ENCODE measurements at places on chromosomes 3 and 15.

DNA sequence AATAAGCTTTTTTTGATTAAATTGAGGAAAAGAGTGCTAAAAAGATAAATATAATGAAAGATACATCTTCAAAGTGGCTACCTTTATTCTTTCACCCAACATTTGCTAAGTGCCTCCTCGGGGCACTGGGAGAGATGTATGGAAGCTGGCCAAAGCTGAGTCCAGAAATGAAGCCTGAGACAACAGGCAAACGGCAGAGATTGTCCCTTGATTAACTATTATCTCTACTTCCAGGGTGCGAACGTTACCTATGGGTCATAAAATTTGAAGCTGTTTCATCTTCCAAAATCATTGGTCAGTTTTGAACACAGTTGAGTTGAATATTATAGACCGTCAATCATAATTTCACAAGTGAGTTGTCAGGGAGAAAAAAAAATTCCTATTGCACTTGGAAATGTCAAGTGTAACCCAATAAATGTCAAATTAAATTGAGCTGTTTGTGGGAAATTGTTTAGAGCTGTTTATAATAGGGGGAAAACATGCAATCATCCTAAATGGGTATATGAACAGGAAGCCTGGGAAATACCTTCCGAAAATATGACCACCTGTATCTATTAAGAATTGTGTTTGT lies 73.9 kb downstream of the SUCLG2 start:
- DNase-seq: no peak

DNA sequence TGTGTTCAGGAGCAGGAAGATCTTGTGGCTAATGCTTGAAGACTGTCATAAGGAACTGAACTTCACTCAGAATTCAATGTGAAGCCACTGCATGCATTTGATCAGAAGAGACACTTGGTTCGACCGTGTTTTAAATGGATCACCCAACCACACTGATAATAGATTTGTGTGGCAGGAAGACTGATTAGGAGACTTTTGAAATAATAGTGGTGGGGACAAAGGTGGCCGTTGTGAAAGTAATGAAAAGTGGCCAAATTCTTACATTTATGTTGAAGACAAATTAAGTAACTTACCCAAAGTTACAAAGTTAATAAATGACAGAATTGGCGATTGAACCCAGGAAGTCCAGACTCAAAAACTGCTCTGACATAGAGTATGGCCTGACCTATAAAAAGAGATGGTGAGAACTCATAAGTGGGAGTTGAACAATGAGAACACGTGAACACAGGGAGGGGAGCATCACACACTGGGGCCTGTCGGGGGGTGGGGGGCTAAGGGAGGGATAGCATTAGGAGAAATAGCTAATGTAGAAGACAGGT lies 286.9 kb upstream of the DNAJC19 start:
- no peak for DNase-seq

DNA sequence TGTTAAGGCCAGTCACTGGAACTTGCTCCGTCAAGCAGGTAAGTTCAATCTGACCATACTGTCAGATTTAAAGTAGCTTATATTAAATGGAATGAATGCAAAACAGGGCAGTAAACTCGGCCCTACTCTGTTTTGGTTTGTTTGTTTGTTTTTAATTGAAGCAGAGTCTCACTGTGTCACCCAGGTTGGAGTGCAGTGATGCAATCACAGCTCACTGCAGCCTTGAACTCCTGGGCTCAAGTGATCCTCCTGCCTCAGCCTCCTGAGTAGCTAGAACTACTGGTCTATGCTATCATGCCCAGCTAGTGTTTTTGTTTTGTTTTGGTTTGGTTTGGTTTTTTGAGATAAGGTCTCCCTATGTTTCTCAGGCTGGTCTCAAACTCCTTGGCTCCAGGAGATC lies 305.0 kb downstream of the FEZF2 start:
- DNase-seq: no peak

GRCh38 chr15:33584797-33585196 lies 274.0 kb downstream of the RYR3 start:
- no peak for DNase-seq

DNA sequence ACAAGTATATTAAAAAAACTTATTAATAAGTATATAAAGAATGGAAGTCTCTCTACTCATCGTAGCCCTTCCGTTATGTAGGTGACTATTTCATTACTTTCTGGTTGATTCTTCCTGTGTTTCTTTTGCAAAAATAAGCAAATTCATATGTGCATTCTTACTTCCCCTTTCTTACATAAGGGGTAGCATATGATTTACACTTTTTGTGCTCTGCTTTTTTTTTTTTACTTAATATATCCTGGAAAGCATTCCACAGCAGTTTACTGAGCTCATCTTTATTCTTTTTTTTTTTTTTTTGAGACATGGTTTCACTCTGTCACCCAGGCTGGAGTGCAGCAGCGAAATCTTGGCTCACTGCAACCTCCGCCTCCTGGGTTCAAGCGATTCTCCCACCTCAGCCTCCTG lies 12.9 kb downstream of the SCAMP5 start:
- no peak for DNase-seq

GRCh38 chr3:172199850-172200369 lies 160.5 kb downstream of the FNDC3B start:
- no peak for DNase-seq

DNA sequence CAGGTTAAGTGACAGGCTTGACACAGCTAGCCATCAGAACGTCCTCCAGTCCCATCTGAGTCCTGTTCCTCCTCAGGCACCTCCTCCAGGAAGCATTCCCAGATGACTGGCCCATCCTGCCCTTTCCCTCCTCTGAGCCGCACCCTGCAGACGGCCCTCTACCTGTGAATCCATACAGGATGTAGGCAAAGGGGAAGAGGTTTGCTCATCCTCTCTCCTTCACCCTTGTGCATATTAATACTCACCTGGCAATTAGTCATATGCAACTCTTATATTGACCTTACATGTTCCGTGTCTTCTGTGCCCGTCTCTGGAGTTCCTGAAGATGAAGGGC lies 61.9 kb downstream of the SMAD3 start:
- no peak for DNase-seq

DNA sequence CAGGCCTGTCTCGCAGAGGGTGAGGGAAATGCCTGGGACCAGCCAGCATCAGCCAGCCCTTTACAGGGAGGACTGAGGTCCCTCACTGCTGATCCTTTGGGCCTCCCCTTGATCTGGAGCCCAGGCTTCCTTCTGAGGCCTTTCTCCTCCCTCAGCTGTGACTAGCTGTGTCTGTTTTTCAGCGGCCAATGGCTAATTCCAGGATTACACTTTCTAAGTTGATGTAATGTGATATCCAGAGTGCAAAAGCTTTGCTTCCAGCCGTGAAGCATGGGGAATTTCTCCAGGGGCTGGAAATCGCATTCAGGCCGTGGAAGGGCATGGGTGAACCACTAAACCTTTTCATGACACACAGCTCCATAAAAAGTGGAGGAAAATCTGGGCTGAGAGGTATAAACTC lies 157.6 kb downstream of the SHQ1 start:
- no peak for DNase-seq

DNA sequence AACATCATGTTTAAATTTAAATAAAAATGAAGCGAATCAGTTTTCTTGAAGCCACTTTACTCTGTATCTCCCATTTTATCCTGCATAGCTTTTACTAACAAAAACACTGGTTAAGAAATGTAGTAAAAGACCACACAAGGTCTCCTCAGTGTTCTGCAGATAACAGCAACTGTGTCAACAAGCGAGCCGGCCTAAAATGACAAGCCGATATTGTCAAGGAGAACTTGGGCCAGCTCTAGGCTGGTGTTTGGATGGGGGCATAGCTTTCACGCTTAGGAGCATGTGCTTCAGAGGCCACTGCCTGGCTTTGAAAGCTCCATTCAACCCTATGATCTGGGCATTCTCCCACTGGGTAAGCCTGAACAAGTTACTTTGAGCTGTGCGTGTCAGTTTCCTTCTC lies 38.1 kb downstream of the MFSD1 start:
- no peak for DNase-seq

GRCh38 chr3:50194128-50194902 lies 2.9 kb downstream of the GNAT1 start:
- DNase-seq: peak; percentile 91

DNA sequence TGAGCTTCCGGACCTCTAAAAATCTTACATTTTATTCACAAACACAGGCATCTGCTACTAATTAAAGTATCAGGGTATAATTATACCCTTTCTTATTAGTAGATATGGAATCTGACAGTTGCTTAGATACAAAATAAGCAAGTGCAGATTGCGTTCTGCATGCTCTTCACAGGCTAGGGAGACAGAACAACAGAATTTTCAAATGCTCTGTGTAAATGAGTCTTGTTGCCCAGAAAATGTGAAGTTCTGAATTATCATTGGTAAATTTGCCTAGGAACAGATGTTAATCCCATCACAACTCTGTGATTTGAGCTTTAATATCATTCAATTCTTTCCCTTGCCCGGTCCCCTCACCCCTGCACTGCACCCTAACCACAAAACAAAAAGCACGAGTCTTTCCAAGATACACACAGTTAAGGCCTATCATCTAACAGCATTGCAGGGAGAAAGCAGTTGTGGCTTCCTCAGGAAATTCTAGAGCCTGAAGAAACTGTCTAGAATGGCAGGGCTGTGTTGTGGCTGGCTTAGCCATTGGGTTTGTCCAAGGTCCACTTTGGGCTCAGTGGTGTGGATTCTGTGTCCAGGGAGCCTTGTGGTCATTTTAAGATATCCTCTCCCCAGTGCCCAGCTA lies 119.8 kb downstream of the PDCD6IP start:
- no peak for DNase-seq

DNA sequence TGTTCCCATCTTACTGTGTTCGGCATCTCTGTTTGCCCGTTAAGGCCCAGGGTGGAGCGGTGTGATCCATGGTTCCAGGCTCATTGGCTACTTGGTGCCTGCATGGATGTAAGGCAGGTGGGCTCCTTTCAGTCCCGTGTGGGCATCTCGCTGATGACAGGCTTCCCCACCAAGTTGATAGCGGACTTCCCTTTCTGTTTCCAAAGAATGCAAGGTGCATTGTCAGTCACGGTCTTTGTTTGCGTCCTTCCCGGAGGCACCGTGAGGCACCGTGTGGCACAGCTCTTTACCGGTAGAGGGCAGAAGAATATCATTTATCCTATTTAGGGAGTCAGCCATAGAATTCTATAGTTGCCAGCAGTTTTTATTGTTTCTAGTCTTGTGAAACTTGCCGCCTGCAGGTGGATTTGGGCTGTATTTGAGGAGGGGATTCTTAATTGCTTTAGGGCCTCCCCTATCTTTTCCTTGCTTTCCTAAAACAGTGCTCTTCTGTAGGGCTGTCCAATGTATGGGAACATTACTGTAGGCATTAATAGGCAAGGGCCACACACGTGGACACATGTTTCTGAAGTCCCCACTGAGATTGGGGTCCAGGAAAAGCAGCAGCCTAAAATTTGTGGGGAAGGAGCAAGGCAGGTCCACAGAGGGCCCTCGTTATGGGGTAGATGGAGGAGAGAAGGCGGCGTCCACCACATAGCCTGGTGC lies 244.1 kb downstream of the SLCO3A1 start:
- DNase-seq: peak; percentile 36

- no peak for DNase-seq
Measured at GRCh38 chr15:56425976-56426375, 39.0 kb downstream of the MNS1 start.

DNA sequence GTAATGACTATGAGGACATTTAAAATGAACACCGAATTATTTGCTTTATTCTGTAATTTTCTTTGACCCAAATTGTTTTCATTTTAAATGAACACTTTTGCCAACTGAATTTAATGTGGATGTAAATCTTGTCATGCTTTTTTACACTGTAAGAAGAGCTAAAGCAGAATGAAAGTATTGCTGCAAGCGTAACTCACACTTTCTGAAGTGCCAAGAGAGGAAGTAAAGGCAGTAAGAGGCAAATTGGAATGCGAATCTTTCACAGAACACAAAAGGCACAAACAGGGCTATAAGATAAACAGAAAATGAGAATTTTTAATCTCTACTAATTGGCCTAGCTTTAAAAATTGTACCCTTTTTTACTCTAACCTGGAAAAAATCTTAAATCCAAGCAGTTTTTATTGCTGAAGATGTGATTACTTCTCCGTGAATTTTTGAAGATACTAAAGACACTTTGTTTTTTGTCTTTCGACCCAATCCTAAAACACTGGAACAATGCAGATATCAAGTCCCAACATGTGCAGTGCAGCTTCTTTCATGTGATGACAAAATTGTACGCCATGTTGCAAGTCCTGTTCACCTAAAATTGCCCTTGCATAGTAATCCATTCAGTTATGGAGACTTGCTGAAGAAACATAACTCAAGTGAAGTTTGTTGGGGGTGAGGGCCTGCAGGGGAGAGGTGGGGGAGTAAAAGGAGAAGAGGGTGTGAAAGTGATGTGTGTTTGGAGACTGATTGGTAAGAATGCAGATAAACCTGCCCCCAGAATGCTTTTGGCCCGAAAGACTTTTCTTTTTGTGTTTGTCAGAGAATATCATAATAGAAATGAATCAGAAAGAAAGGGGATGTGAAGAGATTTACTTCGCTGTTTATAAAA lies 1.4 kb downstream of the ARID3B start:
- DNase-seq: no peak

- peak; percentile 6 for DNase-seq
Measured at GRCh38 chr3:52670621-52671521, 14.8 kb downstream of the PBRM1 start.

DNA sequence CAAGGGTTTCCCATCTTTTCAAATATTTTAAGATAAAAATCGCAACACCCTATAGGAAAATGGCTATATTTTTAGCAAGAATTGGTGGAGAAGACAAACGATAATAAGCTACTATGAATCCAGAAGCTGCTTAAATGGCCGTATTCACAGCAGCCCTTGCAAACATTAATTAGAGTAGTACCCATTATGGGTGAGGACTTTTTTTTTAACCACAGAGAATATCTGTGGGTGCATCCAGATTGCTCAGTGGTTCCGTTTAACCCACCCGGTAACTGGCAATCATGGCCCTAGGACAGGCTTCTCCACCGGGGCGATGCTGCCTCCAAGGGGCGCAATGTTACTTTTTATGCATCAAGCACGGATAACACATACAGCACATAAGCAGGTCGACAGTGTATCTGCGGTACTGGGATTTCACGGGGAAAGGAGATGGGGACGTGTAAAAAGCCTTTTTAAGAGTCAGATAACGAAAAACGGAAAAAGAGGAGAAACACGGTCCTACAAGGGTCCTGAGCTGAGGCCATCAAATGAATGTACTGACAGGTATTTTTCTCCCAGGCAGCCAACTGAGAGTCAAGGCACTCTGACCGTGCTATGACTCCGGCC lies 968 bp upstream of the TMEM266 start:
- no peak for DNase-seq

GRCh38 chr3:132721479-132722164 lies 587 bp downstream of the NPHP3 start:
- DNase-seq: peak; percentile 8

DNA sequence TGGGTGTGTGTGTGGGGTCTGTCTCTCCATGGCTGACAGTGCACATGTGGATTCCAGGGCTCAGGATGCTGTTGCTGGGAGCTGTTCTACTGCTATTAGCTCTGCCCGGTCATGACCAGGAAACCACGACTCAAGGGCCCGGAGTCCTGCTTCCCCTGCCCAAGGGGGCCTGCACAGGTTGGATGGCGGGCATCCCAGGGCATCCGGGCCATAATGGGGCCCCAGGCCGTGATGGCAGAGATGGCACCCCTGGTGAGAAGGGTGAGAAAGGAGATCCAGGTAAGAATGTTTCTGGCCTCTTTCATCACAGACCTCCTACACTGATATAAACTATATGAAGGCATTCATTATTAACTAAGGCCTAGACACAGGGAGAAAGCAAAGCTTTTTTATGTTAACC lies 10.5 kb downstream of the ADIPOQ start:
- DNase-seq: no peak

GRCh38 chr3:66021731-66022131 lies 17.0 kb downstream of the MAGI1 start:
- no peak for DNase-seq

GRCh38 chr3:35817216-35817615 lies 177.9 kb downstream of the ARPP21 start:
- DNase-seq: no peak

GRCh38 chr3:194396539-194396858 lies 2.6 kb downstream of the GP5 start:
- DNase-seq: no peak

Data from activated CD4-positive, alpha-beta T cell treated with anti-CD3 and anti-CD28 coated beads, Interleukin-2, amount 50 U/mL, for 4 hours (primary cell).